Peyer's patch (tissue), 4 donors: ENCODE measurements at places on chromosomes 7 and 10. TPM values are rescaled to one million over a fixed set of nuclear protein-coding genes. Genes with fewer than 3 reads are reported as not detected.

DNA sequence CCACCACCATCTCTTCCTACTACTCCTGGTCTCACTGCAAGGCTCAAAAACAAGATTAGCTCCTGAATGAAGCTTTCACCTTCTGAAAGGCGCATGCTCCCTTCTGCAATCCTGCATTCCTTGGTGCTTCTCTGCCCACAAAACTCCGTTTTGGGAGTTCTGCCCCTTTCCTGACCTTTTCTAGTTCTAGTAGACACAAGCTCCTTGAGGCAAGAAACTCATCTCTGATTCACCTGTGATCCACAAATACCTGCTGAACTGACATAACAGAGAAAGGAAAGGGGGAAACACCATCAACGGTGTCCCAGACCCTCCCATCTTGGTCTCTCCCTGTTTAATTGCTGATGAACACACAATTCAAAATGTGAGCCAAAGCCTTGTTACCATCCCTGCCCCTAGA is 64.0 kb upstream of the EGR2 start:
- no peak for DNase-seq

DNA sequence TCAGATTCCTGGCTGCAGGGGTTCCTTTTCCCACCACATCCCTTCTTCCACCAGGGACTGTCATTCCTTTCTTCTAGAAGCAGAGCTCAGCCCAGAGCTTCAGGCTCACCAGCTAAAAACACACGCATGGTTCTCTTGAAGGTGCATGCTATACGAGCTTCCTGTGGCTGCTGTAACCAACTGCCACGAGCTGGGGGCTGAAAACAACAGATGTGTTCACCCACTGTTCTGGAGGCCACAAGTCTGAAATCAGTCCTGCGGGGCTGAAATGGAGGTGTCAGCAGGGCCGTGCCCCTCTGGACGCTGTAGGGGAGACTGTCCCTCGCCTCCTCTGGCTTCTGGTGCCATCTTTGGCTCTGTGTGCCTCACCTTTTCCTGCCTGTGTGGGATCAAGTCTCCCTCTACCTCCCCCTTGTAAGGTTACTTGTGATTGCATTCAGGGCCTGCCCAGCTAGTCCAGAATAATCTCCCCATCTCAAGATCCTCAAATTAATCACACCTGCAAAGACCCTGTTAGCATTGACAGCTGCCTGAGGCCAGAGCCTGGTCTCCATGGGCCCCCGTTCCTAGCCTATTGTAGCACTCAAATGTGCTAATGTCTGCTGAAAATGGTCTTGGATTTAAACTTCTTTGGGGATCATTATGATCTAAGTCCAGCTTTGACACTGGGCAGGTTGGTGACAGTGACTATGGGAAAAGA is 13.7 kb downstream of the RAB19 start:
- DNase-seq: no peak

- peak; percentile 35 for DNase-seq
These were observed 134.7 kb upstream of the PPP2R2D start for GRCh38 chr10:131766096-131766495.

DNA sequence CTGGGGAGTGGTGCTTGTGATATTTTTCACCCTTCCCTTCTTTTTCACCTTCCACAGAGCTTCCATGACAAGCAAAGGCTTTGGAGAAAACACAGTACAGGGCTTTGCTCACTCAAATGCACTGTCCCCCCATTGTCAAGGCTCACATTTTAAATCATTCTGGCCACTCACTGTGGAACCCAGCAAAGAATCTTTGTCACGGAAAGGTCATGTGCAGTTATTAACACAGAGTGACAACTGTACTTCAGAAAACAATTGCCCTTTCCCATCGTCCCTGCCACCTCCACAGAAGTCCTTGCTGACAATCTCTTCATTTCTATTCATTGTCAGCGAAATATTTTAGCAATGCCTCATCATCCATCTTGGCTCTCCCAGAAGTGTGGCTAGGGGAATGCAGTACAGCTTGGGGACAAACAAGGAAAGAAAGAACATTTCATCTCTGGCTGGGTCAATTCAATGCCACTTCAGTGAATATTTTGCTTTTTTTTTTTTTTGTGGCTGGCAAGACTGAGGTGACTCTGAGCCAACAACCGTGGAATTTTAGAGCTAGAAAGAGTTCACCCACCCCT is 851.0 kb downstream of the KCNMA1 start:
- DNase-seq: no peak

DNA sequence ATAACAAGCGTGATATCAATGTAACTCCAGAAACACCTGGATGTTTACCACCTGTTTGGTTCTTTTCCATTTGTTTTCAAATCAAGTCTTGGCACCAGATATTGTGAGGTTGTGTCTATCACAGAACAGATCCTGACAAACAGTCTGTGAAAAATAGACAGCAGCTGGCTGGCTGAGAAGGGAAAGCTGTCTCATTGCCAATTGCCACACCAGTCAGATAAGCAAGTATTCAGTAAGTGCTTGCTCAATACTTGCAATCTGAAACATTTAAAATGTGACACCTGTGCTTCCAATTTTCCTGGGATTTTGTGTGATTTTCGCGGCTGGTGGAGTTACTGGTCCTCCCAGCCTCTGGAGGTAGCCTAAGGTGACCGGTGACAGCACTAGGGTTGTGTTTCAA is 147.9 kb upstream of the MYO3A start:
- no peak for DNase-seq

DNA sequence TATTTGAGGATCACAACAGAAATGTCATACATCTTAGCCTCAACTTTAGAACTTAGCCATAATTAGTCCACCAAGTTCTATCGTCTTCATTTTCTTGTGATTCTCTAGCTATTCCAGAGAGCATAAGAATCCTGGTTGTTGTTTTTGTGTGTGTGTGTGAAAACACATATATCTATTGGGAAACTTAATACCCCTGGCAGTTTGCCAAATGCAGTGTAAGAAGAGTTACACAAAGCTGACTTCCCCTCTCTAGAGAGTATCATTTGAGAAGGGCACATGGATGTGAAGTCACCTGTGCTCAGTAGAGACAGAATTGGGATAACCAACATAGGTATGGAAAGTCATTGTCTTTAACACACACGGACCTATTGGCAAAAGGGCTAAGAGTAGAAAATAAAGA is 19.3 kb downstream of the FOXI2 start:
- no peak for DNase-seq

DNA sequence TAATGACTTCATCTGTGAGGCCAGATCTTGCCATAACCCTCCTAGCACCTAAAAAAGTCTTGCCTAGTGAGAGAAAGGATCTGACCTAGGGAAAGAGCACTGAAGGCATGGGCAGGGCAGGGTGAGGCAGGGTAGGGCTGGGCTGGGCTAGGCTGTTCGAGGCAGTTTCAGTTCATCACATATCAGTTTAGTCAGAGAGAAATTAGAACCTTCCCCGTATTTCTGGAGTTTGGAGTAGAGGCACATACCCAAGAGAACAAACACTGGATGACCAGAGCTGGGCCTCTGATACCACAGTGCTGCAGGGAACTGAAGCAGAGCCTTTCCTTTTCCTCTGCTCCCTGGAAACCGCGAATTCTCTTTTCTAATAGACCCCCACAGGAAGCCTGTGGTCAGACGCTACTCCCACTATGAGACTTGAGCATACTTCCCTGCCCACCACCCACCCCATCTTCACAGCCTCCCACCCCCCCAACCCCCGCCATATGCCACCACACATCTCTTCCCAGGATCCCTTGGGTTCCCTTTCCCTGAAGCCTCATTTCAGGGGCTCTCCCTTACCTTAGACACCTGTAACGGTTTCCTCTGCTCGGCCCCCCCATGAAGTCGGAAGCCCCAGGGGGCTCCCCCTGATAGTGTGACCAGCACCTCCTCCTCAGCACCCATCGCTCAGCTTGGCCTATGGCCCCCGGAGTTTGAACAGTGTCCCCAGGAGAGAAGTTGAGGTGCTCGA is 406 bp downstream of the SYNPO2L start:
- DNase-seq: peak; percentile 34

- no peak for DNase-seq
These were observed 299.9 kb downstream of the FZD1 start for GRCh38 chr7:91564101-91564500.

GRCh38 chr7:13577566-13578145 is 411.8 kb downstream of the ETV1 start:
- no peak for DNase-seq

GRCh38 chr10:36280321-36280741 is 638.2 kb upstream of the FZD8 start:
- no peak for DNase-seq

DNA sequence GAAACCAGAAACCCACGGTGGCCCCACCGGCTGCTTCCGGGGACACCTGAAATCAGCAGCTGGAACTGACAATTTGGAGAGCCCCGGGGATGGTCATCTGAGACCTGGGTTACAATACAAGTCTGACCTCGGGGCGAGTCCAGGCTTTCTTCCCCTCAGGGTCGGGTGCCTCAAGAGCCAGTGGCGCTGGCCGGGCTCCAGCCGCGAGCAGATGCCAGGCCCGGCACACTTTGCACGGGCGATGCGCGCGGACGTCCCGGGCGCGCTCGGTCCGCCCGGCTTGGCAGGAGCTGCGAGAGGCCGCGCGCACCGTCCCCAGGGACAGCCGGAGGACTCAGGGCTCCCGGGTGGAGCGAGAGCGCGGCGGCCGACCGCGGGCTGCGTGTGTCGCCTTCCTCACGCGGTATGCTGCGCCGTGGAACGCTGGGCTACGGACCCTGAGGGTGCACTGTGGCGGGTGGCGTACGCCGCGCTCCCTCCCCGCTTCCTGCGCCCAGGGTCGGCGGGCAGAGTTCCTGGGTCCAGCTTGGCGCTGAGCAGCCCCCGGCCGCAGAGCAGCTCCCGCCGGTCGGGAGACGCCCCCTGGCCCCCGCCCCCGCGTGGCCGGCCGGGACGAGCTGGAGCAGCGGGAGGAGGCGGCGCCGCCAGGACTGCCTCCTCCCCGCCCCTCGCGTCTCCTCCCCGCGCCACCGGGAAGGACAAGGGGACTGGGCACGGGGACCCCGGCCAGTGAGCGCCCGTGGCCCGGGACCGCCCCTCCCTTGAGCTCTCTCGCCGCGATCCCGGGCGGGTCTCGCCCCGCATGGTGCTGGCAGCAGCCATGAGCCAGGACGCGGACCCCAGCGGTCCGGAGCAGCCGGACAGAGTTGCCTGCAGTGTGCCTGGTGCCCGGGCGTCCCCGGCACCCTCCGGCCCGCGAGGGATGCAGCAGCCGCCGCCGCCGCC is at the start of gene RBM20:
Gene RBM20, plus strand, starts transcription at position 684 of the 945 bp plus-strand sequence. Its CDS starts 119 bp downstream, at position 803.
- peak; percentile 50 for DNase-seq

DNA sequence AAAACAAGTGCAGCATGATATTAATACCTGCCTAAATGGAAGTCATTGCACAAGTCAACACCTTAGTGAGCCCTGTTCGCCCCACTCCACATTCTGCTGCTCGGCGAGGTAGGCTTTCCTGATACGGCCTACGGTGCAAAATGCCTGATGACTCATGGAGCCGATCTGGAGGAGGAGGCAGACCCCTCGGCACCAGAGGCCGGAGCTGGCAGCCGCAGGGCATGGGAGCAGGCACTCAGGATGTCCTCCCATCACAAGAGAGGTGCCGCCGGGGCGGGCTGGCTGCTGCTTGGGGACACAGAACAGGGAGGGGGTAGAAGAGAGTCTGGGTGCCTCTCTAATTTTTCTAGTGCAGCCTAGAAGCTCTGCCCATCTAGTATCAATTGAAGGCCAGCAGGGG is 418.5 kb upstream of the MGMT start:
- DNase-seq: no peak

GRCh38 chr10:51911723-51912122 is 212.3 kb upstream of the CSTF2T start:
- no peak for DNase-seq

PON3 gene
- total RNA-seq: not detected

PIP gene
- total RNA-seq: not detected

BLVRA gene
- total RNA-seq: 38.8 TPM

NKX1-2 gene
- total RNA-seq: not detected
